ENCODE measurements at places on chromosomes 12 and 14.

GRCh38 chr14:22419620-22420019 is 169.4 kb downstream of the DAD1 start:
- DNase-seq, result no peak

DNA sequence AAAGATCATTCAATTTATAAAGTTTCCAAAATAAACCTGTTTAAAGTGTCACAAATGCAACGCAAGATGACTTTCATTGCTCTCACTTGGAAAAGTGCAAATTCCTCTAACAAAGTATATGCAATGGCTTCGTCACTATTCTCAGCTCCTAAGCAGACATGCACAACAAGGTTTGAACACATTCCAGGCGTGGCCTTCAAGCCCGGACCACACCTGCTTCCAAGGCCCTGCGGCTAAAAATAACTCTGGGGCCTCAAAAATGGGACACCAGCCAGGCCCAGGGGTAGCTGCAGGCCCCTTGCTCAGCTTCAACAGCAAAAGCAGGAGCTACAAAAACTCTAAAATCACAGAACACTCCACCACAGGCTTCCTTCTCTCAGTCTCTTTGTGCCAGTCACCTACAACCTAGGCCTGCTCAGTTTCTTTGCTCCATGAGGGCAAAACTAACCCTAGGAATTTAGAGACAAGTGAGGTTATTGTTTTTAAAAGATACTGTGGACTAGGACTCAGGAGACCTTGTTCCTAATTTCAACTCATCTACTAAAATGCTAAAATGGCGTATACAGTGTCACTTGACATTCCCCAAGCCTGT is 29.3 kb downstream of the DUSP16 start:
- DNase-seq, result no peak

- DNase-seq, result no peak
Measured at GRCh38 chr12:46627686-46628085, 198.1 kb downstream of the SLC38A4 start.

DNA sequence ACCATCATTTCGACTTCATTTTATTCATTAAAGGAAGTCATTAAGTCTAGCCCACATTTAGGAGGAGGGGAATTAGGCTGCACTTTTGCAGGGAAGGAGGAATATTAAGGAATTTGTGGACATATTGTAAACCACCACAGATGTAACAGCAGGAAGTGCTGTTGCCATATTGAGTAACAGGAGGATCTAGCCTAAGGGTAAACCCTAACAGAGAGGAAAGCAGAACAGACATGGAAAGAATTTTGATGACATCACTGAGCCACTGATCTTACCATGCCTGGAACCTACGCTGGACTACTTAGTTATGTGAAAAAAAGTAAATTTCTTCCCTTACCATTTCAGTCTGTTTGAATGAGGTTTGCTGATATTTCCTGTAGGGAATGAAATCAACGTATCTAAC is 100.7 kb upstream of the ATF7IP start:
- DNase-seq, result no peak

GRCh38 chr12:49335955-49336644 is 888 bp downstream of the C1QL4 start:
- DNase-seq, result no peak

DNA sequence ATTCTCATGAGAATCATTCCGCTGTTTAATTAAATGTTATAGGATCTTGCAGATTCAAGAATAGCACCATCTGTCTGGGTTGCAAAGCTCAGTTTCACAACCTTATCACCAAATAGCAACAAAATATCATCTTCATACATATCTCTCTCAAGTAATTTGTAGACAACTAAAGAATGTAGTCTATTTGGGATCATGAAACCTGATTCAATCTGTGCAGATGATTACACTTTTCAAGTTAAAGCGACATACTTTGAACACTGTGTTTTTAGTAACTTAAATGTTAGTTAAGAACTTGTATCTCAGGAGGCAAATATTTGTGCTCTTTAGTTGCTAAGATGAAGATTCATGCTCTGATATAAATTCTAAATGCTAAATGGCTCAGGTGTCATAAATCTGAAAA is 14.8 kb downstream of the MED13L start:
- no peak for DNase-seq

- DNase-seq, result no peak
Measured at GRCh38 chr14:75222208-75222701, 45.8 kb upstream of the TMED10 start.

- DNase-seq, result no peak
Measured at GRCh38 chr14:69135133-69135532, 17.8 kb downstream of the DCAF5 start.

DNA sequence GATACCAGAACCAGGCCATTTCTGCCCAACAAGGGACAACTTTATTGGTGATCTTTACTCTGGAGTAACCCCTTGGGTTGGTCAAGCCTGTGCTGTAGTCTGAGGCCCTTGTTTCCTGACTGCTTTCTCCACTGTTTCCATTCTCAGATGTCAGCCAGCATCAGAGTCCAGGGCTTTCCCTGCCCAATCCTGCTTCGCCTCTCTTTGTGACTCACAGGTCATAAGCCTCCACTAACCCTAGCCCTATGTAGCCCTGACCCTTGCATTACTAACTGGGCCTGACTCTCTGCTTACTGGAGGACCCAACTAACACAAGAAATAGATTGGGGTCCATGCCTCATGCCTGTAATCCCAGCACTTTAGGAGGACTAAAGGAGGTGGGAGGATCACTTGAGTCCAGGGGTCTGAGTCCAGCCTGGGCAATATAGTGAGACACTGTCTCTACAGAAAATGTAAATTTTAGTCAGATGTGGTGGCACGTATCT is 8.6 kb upstream of the SNRNP35 start:
- no peak for DNase-seq

GRCh38 chr12:122537021-122537420 is 10.0 kb downstream of the KNTC1 start:
- DNase-seq, result no peak

- DNase-seq, result no peak
Measured at GRCh38 chr12:61107118-61107517, 1153.1 kb upstream of the USP15 start.

- DNase-seq, result no peak
Measured at GRCh38 chr12:15767301-15767700, 21.9 kb downstream of the EPS8 start.

DNA sequence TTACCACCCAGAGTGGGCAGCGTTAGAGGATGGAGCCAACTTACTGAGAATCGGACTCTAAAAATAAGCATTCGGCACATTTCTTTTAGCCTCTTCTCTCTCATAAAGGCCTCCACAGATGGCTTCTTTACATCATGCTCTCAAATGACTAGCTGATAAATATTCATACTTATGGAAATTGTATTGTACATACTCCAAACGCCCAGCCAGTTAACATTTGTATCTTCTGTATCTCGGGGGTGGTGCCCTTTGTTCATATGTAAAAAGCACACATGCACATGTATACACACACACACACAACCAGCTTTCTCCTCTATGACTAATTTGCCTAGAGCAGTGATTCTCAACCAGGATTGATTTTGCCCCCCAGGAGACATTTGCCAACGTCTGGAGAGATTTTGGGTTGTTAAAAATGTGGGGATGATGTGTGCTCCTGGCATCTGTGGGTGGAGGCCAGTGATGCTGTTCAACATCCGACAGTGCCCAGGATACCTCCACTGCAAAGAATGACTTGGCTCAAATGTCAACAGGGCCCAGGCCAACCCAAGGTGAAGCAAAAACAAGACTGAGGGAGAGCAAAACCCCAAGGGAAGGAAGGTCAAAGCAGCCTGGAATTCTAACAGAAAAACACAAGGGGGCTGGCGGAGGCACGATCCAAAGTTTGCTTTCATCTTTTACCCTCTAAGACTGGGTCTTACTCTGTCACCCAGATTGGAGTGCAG is 15.2 kb upstream of the CDK2AP1 start:
- DNase-seq, result no peak

- DNase-seq, result no peak
Measured at GRCh38 chr14:72716476-72716875, 177.4 kb downstream of the DPF3 start.

GRCh38 chr14:104171029-104171697 is 32.8 kb downstream of the KIF26A start:
- no peak for DNase-seq

GRCh38 chr14:46574221-46574977 is 77.2 kb downstream of the RPL10L start:
- no peak for DNase-seq

DNA sequence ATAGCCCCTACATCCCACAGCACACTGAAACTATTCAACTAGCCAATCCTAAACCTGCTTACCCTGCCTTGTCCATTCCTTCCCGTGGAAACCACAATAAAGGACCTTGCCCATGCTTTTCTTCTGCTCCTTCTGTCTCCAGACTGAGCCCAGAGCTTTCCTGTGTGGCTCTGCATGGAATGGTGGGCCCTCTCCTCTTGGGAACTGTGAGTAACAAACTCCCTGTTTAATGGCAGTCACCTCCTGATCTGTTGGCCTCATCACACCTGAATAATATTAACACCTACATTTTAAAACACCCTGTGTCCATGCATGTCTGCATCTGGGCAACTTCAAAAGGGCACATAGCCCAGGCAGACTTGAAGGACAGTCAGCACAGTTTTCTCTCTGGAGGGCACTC is 12.4 kb downstream of the LGR5 start:
- DNase-seq, result no peak

DNA sequence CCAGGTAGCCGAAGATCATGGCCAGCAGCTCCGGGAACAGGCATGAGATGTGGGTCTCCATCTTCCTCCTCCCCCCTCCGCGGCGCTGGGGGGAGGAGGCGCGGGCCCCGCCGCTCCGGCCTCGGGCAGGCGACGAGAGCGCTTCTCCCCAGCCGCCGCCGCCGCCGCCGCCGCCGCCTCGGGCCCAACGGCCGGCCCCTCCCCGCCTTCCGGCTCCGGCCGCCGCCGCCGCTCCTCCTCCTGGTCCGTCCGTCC is 448 bp downstream of the FBXL14 start:
- no peak for DNase-seq

GRCh38 chr12:79961411-79961810 is 26.5 kb upstream of the PPP1R12A start:
- no peak for DNase-seq

- DNase-seq, result no peak
Measured at GRCh38 chr12:1290716-1291115, 299.7 kb downstream of the ERC1 start.

DNA sequence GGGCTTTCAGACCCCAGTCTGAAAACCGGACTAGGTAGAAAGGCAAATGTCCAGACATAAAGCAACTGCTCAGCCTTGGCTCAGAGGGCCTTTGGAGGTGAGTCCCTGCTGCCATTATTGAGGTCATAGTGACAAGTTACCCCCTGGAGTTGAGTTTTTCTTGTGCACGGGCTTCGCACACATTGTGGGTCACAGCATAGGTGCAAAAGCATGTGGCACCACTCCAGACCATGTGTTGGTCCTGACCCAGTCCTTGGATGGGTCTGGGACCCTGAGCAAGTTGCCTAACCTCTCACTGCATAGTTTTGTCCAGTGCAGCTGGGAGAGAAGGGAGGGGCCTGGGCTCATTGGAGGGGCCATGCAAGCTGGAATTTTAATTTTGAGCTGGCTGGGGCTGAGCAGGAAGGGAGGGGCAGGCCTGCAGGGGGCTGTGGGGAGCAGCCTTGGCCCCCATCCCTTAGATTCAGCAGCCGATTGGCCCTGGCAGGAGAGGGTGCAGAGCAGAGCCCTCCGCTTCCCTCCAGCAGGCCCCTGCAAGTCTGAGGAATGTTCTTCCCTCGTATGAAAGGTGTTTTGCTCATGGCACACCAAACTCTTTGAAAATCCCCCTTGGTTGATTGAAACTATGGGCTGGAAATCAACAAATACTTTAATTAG is 4.2 kb upstream of the KRT5 start:
- DNase-seq, result no peak

- DNase-seq, result no peak
Measured at GRCh38 chr12:20212658-20213555, 155.4 kb upstream of the PDE3A start.

DNA sequence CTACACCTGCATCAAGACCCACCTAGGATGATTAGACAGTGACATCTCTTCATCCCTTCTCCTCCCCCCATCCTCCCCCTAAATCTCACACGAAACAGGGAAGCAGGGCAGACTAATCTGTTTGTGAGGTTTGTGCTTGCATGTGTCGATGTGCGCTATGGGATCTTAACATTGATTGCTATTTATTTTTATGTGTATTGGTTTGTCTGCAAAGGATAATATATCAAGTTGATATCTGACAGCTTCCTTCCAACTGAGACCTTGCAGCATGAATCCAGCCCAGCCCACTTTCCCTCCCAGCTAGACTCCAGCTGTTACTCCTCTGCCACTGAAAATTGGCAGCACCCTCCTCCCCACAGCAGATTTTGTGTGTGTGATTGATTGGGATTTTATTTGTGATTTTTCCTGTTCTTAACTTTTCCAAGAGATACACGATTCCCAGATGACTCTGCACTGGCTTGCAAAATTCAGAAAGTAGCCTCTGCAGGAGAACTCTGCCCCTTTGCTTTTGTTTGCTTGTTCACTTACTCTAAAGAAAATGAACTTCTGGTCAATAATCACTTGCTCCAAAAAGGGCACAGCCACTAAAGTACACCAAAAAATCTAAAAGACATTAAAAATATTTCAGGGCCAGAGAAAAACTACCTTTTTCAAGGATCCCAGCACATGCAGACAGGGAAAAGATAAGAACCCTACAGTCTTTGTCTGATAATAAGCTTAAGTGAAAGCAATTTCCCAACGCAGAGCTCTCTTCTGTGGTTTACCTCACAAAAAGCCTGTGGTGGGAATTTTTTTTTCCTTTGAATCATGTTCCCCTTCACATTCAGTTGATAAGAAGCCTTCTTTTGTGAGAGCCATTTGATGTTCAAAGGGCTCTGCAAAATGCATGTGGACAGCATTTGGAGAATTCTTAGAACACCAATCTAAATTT is 222.1 kb downstream of the RPS29 start:
- DNase-seq, result no peak

- DNase-seq, result no peak
Measured at GRCh38 chr12:128444598-128444997, 177.6 kb downstream of the TMEM132C start.

- no peak for DNase-seq
Measured at GRCh38 chr12:131724534-131724933, 13.6 kb downstream of the SFSWAP start.
